ENCODE measurements at places on chromosomes 5 and 9.
A peak's percentile ranks its signal among the peaks of the same experiment; 100 is the strongest.

- no peak for DNase-seq
Measured at GRCh38 chr9:106130374-106130773, 436.0 kb downstream of the TMEM38B start.

DNA sequence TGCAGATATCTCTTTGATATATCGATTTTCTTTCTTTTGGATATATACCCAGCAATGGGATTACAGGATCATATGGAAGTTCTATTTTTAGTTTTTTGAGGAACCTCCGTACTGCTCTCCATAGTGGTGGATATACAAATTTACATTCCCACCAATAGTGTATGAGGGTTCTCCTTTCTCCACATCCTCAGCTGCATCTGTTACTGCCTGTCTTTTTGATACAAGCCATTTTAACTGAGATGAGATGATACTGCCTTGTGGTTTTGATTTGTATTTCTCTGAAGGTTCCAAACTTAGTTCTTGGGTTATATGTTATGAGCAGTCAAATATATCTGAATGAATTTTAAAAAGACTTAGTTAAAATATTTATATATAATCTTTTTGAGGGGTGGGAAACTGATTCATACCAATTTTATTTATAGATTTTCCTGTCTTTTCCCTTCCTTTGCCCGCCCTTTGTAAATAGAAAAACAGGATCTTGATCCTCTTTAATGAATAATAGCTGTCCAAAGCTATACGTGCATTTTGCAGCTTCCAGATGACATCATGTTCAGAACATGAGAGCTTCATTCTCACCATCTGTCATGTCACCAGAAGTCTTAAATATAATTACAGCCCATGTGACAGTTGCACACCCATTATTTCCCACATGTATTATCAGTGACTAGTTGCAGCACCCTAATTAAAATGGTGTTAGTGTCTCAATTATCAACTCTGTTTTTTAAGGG lies 6.2 kb upstream of the ARHGEF28 start:
- no peak for DNase-seq

- DNase-seq: no peak
Measured at GRCh38 chr9:19173598-19174125, 46.4 kb upstream of the PLIN2 start.

DNA sequence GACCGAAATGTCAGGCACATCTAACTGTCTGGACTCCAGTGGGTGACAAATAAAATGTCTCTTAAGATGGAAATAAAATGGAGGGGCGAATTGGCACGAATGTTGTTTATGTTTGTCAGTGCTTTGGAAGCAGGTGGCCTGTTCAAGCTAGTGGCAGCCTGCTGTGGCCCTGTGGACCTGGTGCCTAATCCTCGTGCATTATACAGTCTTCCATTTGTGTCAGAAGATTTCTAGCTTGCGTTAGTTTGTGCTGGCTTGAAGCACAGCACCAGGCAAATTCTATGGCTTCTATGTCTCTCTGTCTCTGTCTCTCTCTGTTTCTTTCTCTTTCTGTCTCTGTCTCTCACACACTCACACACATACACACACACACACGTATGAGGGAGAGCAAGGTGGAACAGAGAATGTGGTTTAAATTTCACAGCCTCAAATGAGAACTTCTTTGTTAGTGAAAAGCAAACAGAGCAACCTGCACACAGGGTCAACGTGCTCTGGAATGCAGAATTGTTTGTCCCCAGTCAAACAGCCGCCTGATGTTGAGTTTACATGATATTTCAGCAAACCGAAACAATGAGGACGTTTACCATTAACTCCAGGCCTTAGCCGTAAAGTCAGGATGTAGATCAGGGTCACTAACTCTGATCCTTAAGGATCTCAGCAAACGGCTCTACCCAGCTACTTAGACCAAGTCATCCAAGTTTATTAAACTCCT lies 39.0 kb upstream of the CD180 start:
- DNase-seq: no peak

DNA sequence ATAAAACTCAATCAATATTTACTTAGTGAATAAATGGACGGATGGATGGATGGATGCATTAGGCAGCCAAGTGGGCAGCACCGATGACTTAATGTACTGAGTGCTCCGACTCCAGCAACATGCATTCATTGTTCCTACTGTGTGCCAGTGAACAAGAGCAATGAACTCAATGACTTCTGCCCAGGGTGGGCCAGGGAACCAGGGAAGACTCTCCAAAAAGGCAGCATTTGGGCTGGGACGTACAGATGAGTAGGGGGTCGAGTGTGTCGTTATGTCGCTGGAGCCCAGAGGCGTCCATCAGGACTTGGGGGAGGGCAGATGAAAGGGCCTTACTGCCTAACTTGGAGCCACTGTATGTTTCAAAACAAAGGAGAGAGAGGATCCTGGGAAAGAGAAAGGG lies 126.4 kb downstream of the KCNIP1 start:
- DNase-seq: no peak

DNA sequence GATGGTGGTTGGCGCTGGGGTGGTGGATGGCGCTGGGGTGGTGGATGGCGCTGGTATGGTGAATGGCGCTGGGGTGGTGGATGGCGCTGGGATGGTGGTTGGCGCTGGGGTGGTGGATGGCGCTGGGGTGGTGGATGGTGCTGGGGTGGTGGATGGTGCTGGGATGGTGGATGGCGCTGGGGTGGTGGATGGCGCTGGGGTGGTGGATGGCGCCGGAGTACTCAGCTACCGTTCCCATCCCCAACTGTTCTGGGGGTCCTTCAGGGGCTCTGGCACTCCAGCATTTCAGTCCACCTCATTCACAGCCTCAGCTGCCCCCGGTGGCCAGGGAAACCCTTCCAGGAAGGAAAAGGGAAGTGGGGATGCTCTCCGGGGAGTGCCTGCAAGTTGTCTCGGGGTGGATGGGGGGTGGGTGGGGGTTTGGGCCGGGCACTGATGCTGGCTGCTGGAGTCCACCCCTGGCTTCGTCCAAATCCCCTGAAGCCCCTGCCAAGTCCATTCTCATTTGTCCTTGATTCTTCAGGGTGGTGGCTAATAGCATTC lies 147.3 kb upstream of the COL5A1 start:
- DNase-seq: no peak

- DNase-seq: no peak
Measured at GRCh38 chr5:39015743-39016586, 58.2 kb downstream of the RICTOR start.

DNA sequence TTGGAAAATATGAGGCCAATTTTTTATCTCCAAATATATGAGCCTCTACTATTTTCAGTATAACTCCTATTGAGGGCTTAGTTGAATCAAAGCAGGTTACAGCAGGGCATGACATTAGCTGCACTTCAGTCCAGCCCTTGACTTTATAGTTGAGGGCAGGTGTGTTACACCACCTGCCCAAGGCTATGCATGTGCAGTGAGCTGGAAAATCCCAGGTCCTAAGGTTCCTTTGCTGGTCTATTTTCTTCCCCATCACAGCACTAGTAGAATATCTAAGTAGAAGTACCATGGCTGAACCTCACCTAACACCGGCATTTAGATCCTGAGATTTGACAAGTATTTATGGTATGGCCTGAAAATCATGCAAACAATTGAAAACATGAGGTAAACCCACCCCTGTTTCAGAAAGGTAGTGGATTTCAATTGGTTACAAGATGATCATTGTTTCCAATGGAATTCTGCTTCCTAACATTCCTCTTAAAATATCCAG lies 201.1 kb downstream of the SEMA5A start:
- no peak for DNase-seq

- DNase-seq: no peak
Measured at GRCh38 chr5:72623936-72624335, 116.7 kb upstream of the ZNF366 start.

DNA sequence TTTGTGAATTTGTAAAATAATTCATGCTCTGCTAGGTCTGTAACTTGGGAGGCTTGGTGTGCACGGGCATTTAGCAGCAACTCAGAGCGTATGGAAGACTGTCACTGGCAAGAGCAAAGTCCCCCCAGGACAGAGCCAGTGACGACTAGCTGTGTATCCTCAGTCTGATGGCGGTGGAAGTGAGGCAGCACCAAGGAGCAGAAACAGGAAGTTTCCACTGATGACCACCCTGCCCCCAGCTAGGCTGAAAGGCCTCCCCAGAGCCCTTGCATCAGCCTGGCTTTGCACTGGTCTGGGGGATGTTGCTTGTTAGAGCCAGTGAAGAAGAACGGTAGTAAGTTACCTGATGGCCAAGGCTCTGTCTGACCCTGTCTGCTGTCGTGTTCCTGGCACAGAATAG lies 66.8 kb upstream of the ABL1 start:
- DNase-seq: no peak

DNA sequence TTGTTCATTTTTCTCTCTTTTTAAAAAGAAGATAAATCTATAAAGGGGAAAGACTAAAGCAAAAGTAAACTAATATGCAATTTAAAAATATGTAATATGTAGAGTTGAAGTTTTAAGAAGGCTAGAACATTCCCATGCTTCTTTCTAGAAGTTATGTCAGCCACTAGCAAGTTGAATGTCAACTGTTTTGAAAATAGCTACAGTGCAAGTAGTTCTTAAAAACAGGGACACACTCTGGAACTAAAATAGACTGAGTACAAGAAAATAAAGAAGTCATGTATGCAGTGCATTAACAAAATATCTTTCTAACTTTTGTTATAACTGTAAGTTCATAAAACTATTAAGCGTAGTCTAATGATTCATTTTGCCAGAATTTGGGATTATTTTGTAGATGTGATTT lies 7.9 kb downstream of the TMEM38B start:
- DNase-seq: no peak

- DNase-seq: no peak
Measured at GRCh38 chr5:37251665-37252064, 2.5 kb upstream of the CPLANE1 start.

DNA sequence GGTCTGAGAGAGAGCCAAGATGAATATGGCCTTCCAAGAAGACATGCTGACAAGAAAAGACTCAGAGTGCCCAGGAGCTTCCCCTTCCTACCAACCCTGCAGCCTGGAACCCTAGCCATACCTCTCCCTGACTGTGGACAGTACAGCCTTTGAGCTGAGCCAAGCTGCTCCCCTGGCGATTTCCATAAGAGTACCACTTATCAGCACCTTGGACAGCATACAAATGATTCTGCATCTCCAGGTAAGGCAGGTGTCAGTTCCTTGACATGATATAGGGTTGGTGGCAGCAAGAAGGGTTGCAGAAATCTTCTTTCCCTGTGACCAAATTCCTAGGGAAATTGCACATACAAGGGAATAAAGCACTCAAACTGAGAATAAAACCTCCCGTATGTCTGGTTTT lies 58.3 kb downstream of the MFAP3 start:
- no peak for DNase-seq

- DNase-seq: no peak
Measured at GRCh38 chr9:27457445-27457844, 66.6 kb upstream of the IFNK start.

DNA sequence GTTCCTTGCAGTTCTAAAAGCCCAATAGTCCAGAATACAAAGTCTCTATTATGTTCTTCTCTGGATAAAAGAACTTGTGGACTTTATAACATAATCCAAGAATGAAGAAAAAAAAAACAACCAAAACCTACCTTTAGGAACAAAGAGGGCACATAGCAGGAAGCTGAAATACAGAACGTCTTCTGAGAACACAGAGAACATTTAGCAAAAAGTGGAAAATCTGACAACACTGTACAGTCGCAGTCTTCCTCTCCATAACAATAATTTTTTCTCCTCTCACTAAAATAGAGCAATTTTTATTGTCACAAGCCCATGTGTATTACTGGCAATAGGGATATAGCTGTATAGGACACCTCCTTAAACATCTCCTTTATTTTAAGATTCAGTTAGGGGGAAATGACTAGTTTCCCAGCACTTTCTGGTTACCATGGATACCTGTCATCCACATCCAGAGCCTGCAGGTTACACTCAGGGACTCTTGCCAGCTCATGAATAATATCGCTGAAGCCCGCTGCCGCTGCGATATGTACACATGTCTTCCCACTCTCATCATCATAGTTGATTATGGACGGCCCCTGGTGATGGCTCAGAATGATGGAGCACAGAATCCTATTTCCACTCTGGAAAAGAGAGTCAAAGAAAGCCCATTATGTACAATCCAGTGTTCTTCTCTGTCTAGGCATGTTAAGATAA lies 106.5 kb downstream of the ANKRD55 start:
- DNase-seq: peak; percentile 31

- no peak for DNase-seq
Measured at GRCh38 chr5:142046191-142046590, 33.4 kb upstream of the GNPDA1 start.

DNA sequence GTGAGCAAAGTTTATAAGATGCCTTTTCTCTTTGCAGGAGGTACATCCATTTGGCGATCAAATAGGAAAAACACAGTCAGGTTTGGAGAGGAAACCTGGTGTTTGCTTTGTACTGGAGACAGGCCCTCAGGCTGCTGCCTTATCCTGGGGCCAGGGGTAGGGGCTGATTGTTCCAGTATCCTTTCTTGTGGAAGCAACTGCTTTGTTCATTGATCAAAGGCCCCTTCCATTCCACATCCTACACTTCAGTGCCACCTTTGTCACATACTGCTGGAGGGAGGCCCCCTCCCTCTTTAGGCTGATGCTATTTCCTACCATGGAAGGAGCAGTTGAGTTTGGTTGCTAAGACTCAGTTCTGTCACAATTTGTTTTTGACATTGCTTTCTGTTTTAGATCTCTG lies 778.1 kb downstream of the TLR4 start:
- DNase-seq: no peak

- no peak for DNase-seq
Measured at GRCh38 chr5:176466245-176466871, 18.2 kb downstream of the FAF2 start.

- no peak for DNase-seq
Measured at GRCh38 chr5:177378884-177379883, 5.0 kb upstream of the SLC34A1 start.

DNA sequence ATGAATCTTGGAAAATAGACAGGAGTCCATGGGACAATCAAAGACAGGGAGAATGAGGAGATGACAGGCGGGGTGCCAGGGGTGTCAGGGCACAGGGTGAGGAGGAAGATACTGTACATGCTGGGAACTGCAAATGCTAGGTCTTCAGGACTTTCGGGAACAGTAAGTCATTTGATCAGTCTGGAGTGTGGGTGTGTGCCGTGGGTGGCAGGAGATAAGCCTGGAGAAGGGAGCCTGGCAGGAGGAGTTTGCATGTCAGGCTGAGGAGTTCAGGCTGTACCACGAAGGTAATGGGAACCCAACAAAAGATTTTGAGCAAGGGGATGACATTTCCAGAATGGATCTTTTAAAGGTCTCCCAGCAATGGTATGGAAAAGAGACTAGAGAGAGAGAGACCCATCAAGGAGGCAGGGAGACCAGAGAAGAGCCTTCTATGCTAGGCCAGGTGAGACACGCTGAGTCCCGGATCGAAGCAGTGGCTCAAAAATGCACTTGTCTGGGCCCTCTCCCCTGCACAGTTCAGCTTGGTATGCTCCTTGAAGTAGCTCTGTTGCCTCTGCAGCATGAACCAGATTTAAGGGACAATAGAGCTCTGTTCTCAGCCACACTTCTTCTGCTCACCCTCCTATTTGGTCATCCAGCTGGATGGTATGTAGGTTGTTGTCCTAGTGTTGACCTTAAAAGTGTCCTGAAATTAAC lies 77.0 kb upstream of the FER start:
- DNase-seq: no peak

- no peak for DNase-seq
Measured at GRCh38 chr9:15553528-15553898, 670 bp downstream of the CCDC171 start.

- DNase-seq: no peak
Measured at GRCh38 chr5:14342306-14342705, 199.2 kb downstream of the TRIO start.

- no peak for DNase-seq
Measured at GRCh38 chr9:72315510-72316311, 49.3 kb downstream of the ZFAND5 start.

- no peak for DNase-seq
Measured at GRCh38 chr9:78788101-78788500, 491.2 kb downstream of the PSAT1 start.
